ENCODE measurements at places on chromosomes 7 and 10.
A peak's percentile ranks its signal among the peaks of the same experiment; 100 is the strongest.

DNA sequence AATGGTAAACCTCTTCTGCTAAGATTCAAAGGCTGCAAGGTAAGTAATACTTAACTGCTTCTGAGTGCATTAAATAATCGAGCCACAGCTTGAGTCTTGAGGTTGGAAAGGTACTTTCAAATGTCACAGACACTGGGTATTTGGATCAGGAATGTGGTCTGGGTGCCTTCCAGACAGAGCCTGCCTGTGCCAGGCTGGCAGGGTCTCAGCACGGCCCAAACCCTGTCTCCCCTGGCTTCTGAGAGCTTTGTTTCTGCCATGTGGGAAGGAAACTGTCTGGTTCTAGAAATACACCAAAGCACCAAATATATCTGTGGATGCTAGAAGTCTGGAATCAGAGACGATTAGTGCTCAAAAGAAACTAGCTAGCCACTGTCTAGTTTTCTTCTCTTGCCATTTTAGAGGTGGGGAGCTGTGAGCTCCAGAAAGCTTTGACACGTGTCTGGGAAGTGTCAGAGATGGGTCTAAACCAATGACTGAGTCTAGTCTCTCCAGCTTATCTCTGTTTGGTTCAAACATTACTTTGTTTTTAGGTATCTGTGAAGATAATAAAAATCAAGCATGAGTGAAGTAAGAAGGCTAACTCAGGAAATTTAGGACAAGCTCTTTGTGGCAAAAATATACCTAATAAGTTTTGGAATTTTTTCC, 162.8 kb downstream of the CYP26A1 start:
- no peak for DNase-seq

DNA sequence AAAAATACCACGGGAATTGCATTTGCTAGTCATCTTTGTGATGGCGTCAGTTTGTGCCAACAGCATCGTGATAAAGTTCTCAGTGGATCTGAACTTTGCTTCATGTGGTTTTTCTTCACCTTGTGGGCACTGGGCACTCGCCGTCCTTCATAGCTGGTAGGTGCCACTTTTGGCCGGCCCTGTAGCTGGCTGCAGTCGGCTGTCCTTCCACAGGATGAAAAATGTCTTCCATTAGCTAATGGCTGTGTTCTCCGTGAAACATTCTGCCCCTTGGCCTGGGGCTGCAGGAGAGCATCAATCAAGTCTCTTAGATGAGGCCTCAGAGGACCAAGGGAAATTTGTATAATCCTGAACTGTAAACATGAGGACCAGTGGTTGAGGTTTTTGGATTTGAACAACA, 145.3 kb downstream of the DYNC1I1 start:
- DNase-seq = no peak

GRCh38 chr7:130804220-130804619, 70.2 kb upstream of the KLF14 start:
- no peak for DNase-seq

DNA sequence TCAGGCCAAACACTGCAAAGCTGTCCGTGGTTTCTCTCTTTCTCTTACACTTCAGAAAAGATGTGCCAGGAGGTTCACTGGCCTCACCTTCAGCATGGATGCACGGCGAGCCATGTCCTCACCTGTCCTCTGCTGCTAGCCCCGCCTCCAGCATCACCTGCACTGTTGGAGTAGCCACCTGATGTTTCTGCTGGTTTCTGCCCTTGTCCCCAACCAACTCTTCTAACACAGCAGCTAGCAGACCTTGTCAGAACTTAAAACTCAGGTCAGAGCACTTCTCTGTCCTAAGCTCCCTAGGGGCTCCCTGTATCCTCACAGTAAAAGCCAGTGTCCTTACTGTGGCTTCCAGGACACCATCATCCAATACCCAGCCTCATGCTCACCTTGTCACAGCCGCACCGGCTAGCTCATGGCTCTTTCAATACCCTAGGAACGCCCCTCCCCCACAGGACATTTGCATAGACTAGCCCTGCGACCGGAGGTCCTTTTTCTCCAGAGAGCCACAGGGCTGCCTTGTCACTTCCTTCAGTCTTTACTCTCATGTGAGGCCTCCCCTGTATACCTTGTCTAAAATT, 15.2 kb downstream of the PALD1 start:
- no peak for DNase-seq

GRCh38 chr7:21089653-21090052, 303.0 kb upstream of the SP8 start:
- no peak for DNase-seq

DNA sequence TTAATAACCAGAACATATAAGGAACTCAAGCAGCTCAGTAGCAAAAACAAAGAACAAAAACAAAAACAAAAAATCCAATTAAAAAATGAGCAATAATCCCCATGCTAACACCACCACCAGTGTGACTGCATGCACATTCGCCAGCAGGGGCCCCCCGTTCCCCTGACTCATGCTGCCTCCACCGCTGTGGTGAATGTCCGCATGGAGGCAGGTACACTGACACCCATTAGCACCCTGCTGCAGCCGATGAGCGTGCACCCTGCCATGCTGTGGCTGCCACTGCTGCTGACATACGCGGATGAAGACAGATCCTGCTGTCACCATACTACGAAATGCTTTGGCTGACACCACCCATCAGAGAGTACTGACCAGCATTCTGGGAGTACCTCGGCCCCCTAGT, 321.6 kb upstream of the LRRTM3 start:
- no peak for DNase-seq

- no peak for DNase-seq
Observed at GRCh38 chr10:118732245-118733165, 22.3 kb downstream of the CACUL1 start.

DNA sequence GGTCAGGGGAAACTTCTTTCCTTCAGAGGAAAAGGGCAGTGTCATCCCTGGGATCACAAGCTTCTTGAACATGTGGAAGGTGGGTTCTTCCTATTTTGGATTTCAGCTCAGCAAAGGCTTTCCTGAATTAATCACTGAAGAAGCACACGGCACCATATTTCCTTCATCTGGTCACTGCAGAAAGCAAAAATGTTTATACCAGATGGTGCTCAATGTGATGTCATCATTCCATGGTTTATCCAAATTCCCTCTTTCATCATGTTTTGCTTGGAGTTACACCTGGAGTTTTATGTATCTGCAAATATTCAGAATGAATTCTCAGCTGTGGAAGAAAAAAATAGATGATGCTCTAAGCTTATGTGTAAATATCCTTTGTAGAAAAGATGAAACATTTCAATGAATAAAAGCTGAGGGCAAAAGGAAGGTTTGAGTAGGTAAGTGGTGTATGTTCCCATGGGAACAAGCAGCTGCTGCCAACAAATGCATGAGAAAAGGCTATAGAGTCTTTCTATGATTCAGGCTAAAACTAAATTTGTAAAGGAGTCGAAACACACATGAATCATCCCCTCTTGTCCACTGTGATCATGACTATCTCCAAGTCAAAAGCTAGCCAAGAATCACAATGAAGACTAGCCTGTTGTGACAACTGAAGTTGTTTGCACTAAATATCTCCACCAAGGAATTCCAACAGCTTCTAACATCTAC, 26.9 kb upstream of the BPGM start:
- no peak for DNase-seq

GRCh38 chr10:102670065-102670670, 25.9 kb downstream of the TRIM8 start:
- DNase-seq = no peak

GRCh38 chr10:87818505-87819288, 671 bp upstream of the ATAD1 start:
- DNase-seq = peak; percentile 41

- no peak for DNase-seq
Observed at GRCh38 chr7:70177166-70177565, 578.9 kb downstream of the AUTS2 start.
